ENCODE measurements at places on chromosomes 6 and 20.

GRCh38 chr6:106623039-106623438 is 6.3 kb downstream of the RTN4IP1 start:
- DNase-seq = no peak

GRCh38 chr20:46205349-46205748 is 87.2 kb downstream of the CD40 start:
- no peak for DNase-seq

GRCh38 chr20:53944796-53945195 is 125.6 kb downstream of the BCAS1 start:
- no peak for DNase-seq

DNA sequence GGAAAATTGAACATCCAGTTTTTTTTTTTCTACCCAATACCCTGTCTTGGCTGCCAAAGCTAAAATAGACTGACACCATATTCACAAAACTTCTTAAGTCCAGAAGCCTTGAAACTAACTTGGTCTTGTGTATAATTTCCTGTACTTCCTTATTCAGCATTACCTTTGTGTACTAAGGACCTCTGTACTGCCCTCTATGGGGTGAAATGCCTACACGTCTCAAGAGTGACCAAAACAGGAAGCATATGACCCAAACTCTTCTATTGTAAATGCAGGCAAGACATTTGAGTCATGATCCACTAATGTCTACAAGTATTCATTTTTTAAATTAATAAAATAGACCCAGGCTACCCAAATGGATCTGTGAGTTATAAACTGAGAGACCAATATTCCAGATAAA is 50.4 kb downstream of the HMGCLL1 start:
- no peak for DNase-seq

Measured in COR-L47 (cell line).